ENCODE measurements at places on chromosomes 11 and 22. TPM values are rescaled to one million over a fixed set of nuclear protein-coding genes. Genes with fewer than 3 reads are reported as not detected.

GRCh38 chr11:121099364-121099763, 1.7 kb upstream of the TECTA start:
- no peak for DNase-seq

DNA sequence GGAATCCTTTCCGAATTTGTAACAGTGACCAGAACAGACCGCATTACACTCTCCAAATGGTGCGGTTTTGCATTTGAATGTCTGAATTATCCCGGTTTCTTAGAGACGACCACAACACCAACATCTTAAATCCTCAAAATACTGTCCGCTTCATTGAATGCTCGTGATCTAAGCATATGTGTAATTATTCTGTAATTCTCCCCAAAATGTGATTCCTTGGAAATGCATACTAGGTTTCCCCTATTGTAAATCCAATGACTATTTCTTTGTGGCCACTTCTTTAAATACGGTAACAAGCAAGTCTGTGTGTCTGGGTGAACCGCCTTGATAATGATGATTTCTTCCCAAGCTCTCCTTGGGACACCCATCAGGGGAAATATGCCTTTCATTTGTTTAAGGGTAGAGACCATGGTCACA, 87.3 kb upstream of the DBX1 start:
- no peak for DNase-seq

- no peak for DNase-seq
Measured at GRCh38 chr11:75813622-75814039, 1.4 kb upstream of the UVRAG start.

DNA sequence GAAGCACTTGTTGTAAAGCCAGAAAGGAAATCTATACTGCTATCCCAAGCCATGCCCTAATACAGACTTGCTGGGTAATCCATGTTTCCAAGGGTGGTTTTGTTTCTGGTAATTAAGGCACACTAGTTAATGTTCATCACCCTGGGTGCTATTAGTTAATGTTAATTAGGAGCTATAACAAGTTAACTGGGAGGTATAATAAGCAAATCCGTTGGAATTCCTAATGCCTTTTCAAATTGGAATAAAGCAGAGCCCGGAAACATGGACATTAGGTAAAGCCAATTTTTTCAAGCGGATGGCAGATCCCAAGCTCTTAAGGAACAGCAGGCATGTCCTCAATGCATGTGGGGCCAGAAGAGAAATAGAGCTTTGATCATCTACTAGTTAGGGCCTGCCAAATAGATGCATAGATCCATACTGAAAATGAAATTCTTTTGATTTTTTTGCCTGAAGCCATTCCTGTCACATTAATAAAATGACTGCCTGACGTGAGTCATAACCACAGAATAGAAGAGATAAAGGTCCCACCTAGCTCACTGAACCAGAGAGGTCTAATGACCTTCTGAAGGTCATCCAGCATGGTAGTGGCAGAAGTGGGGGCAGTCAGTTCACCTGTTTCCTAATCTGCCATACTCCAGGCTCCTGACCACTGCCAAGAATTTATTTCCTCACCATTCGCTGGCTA, 28.5 kb upstream of the CCDC34 start:
- no peak for DNase-seq

DNA sequence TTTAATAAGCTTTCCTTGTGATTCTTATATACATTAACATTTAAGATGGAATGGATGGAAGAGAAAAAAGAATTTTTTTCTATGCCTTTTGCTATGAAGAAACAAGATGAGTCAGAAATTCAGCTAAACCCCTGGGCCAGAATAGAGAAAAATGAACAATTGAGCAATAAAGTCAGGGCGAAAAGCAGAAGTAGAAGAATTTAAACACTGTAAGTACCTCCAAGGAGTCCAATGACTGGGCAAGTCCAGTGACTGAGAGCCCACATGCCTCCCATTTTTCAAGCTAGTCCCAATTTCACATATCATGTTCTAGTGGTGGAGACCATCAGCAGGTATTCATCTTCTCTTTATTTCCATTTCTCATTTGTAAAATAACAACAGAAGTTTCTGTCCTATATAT, 18.6 kb upstream of the APLP2 start:
- DNase-seq: no peak

DNA sequence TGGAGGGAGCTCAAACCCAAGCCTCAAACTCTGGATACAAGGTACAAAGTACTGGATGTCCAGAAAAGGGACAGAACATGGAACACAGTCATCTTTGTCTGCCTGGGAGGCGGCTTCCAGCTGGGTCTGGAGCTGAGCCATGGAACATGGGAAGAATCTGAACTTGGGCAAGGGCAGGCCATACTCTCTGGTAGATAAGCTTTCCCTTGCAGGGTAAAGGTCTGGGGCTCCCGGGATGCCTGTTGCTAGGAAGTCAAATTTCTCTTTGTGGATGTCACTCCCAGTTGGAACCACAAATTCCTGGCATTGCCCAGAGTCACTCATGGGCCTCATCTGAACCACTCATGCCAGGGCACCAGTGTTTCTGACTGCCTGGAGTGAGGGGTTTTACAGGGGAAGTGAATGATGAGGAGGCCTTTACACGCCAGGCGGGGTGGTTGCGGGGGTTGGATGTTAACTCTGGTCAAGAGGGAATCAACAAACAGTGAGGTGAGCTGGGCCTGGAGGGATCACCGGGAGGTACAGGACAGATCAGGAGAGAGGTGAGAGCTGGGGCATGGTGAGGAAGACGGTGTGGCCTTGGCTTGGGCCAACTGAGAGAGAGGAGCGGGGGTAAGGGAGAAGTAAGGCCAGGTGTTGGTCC, 5.7 kb downstream of the FTH1 start:
- DNase-seq: no peak

The OR9G1 gene
- not detected for total RNA-seq

The C1QTNF4 gene
- 0.16 TPM for total RNA-seq

DNA sequence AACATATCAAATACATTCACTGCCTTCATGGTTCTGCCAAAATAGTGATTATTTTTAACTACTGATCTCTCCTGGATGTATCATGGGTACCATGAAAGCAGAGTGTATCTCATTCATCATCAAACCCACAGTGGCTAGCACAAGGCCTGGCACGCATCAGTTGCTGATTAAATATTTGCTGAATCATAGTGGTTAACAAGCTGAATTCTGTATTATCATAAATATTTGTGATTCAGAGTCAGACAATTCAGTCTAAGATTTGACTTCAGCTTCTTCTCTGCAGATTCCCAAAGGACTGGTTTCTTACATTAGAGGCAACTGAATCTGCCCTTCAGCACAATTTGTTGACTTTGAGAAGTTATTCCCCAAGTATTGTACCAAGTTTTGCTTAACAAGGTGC, 715.8 kb upstream of the LRRC4C start:
- no peak for DNase-seq

The PLCB3 gene
- 5.7 TPM for total RNA-seq

- no peak for DNase-seq
Measured at GRCh38 chr11:116384876-116385275, 387.9 kb downstream of the BUD13 start.

DNA sequence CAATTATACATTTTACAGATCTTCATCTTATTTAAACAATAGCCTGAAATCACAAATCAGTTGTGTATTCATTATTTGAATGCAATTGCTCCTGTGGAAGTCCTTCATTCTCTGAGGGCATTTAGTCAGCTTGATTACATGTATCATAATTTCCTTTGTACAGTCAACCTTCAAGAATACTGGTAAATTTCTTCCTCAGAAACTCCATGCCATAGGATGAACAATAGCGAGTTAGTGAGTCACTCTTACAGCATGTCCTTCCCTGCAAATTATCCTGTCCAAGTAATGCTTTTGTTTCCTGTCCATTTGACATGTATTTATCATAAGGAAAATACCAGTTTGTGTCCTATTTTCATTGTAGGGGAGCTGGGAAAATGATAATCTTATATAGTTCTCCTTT, 3.8 kb downstream of the OR10S1 start:
- DNase-seq: no peak

GRCh38 chr11:61751384-61751783, 1.1 kb upstream of the MYRF start:
- no peak for DNase-seq

The FOLR2 gene
- total RNA-seq: 1.0 TPM

The TBX1 gene
- 0.28 TPM for total RNA-seq

- no peak for DNase-seq
Measured at GRCh38 chr11:102530558-102530957, at the start of gene MMP7. Gene MMP7, minus strand, starts transcription at chr11:102530747. Its CDS starts 47 bp downstream, at chr11:102530700.

The CABP7 gene
- total RNA-seq: 0.56 TPM

The ADAMTS8 gene
- total RNA-seq: 1.5 TPM

DNA sequence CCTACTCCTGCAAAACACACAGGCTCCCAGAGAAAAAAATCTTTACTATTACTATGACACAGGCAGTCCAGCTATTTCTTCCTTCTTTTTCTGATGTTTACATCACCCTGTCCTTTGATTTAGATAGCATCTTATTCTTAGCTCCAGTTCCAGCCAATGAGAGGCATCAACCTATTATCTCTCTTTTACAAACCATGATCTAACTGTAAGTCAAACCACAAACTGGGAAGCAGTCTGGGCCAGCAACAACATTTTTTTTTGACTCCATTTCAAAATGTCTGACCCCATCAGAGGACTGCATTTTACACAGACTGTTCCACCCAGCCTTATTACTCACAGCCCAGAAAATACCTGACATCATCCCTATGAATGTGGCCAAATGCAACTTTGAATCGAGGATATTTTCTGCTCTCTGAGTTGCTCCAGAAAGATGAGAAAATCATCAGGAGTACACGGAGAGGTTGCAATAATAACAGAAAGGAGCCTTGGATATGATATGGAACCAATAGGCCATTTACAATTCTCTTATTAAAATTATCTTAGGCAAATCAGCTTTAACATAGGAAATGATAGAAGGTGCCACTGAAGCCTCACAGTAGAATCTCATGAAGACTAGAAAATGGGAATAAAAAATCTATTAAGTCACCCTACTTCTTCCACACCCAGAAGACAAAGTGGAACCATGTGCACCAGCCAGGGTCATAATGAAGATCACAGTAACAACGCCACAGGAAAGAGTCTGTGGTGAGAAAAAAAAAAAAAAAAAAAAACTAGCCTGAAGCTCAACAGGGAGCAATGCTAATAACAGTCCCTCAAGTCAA, 21.2 kb downstream of the TBRG1 start:
- no peak for DNase-seq

The ACRV1 gene
- not detected for total RNA-seq

DNA sequence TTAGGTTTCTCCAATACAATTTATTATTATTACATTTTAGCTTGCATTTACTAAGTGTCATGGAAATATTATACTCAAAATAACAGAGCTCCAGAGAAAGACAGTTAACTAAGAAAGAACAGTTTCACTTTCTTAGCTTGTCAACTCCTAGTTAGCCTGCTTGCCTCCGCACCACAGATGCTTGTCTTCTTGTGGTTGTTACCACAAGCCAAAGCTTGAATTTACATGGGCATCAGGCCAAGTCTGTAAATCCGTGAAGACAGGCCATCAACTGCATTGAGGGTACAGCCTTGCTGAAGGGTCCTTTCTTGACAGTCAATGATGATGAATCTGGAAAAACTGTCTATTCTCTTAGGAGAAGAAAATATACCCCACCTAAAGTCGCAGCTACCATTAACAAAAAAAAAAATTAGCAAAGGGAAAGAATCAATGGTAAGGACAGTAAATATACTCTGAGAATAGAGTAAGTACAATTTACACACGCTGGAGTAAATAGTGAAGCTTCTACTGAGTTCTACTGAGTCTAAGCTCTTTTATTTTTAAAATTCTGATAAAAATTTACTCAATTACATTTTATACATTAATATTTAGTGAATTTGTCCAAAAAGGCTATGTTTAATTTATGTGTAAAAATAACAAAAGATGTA, 15.6 kb upstream of the DENND5A start:
- DNase-seq: no peak

The CEP126 gene
- total RNA-seq: 1.8 TPM

The MUC15 gene
- total RNA-seq: 2.3 TPM

DNA sequence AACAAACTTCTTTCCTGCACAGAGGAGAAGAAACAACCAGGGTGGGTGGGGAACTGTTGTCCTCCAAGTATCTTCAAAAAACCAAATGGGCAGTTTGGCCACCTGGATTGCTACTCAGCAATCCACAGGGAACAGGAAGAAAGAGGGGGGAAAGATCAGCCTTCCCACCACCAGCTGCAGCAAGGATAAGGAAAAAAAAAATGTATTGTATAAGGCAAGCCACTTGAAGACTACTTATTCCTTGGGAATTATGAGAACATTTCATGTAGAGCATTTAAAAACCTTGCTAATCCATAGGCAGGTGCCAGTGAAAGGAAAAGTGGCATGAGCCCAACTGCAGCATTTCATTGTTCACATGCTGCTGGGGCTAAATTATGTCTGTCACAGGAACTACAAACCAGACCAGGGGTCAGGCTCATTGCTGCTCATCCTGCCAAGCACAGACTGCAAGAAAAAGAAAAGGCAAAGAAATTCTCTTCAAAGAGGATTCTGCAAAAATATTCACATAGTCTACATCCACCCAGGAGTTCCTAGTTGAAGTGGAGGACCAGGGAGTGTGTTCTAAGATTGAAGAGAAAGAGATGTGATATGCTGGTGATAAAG, 2.2 kb downstream of the RAB30 start:
- DNase-seq: no peak

DNA sequence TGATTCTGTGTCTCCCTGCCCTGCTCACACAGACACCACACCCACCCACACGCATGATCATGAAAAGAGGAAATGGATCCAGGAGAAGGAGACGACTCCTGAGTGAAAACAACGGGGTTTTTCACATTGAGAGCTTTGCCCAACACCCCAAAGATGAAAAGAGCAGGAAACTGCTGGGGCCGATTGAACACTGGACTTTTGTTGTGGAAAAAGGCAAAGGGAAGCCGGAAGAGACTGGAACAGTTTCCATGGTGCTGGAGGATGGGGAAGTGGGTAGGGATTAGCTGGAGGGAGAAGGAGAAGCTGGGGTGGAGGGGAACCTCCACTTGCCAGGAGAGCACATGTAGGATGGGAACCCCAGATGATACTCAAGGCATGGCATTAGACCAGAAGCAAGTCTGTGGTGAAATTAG, 5.2 kb upstream of the SLC43A3 start:
- DNase-seq: no peak

The SMTNL1 gene
- not detected for total RNA-seq

- DNase-seq: peak; percentile 44
Measured at GRCh38 chr11:19777377-19778102, 64.9 kb downstream of the NAV2 start.

GRCh38 chr22:45451972-45452371, 38.5 kb downstream of the RIBC2 start:
- DNase-seq: no peak

DNA sequence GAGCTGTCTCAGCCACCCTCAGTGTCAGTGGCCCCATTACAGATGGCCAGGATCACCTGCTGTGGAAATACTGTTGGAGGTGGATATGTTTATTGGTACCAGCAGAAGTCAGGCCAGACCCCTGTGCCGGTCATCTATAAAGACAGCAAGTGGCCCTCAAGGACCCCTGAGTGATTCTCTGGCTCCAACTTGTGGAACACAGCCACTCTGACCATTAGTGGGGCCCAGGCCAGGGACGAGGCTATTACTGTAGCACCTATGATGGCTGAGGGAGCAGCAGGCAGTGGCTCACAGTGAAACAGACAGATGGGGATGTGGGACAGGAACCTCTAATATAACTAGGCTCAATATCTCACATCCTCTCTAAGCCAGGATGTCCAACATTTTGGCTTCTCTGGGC, 25.5 kb upstream of the GGTLC2 start:
- DNase-seq: no peak

GRCh38 chr11:134957540-134958335, 545.7 kb upstream of the B3GAT1 start:
- DNase-seq: no peak

- no peak for DNase-seq
Measured at GRCh38 chr11:70854901-70855556, 397.3 kb downstream of the SHANK2 start.
